MM.1S (cell line): ENCODE measurements at places on chromosomes 12 and 14.
A peak's percentile ranks its signal among the peaks of the same experiment; 100 is the strongest.

DNA sequence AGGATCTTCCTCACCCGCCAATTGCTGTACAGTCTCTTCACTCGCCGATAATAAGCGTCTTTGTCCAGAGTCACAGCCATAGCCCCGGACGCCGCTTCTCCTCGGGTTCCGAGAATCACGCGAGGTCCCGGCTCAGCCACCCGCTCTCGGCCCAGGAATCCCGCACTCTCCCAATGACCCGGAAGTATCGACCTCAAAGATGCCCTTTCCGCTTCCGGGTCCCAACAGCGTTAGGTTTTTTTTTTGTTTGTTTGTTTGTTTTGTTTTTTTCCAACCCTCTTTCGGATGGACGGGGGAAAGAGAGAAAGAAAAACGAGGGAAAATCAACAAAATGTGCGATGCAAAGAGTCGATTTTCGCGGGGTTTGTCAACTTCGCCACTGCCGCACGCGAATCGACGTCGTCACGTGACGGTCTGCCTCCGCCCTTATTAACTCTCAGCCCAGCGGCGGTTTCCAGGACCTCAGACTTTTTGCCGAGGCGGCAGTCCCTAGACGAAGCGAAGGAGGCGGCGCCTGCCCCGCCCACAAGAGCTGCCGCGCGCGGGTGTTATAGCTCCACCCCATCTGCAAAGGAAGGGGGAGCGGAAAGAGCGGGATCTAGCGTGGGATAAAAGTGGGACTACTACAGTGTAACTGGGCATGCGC, at the start of gene SUPT16H:
TSS of gene SUPT16H (minus strand) at position 172 of the 646 bp plus-strand sequence. CDS start at position 80, 92 bp downstream.
- no peaks in the 10 kb centered on the region for H3K27me3 ChIP-seq
- peak within 1 kb of the TSS; percentile 87 for H3K4me3 ChIP-seq
- H3K36me3 ChIP-seq: no peaks in the 10 kb centered on the region; the same call in 1 of the 2 replicates
- peak within 1 kb of the TSS; percentile 88 for H3K27ac ChIP-seq
- H3K4me1 ChIP-seq: peaks cover 10% of the 10 kb centered on the region; the same call in 1 of the 2 replicates

GRCh38 chr14:64417055-64417770, 29.1 kb downstream of the MTHFD1 start:
- H3K27ac ChIP-seq: no peak overlapping the region
- DNase-seq: no peak

- peak; percentile 26 for DNase-seq
- peaks cover 12% of the 10 kb centered on the region; the same call in 1 of the 2 replicates for H3K27me3 ChIP-seq
- no peak within 1 kb of the TSS for H3K27ac ChIP-seq
- no peak within 1 kb of the TSS for H3K4me3 ChIP-seq
- H3K4me1 ChIP-seq: no peaks in the 10 kb centered on the region
Observed at GRCh38 chr14:105168496-105168978, at the start of gene JAG2. TSS of gene JAG2 (minus strand) at chr14:105168776. CDS start at chr14:105168420, 356 bp downstream.

- H3K4me1 ChIP-seq: no peaks in the 10 kb centered on the region
- no peaks in the 10 kb centered on the region for H3K27me3 ChIP-seq
- no peak overlapping the region for H3K27ac ChIP-seq
- no peak for DNase-seq
- no peaks in the 10 kb centered on the region for H3K36me3 ChIP-seq
- no peak overlapping the region for H3K4me3 ChIP-seq
Observed at GRCh38 chr12:121034616-121035305, 4.3 kb downstream of the OASL start.

GRCh38 chr12:83323866-83324265, 637.2 kb downstream of the TMTC2 start:
- no peaks in the 10 kb centered on the region for H3K4me1 ChIP-seq
- H3K27me3 ChIP-seq: no peaks in the 10 kb centered on the region
- no peak for DNase-seq
- H3K27ac ChIP-seq: no peak overlapping the region
- no peaks in the 10 kb centered on the region for H3K36me3 ChIP-seq

GRCh38 chr14:35365130-35366055, 39.2 kb downstream of the NFKBIA start:
- peaks cover 10% of the 10 kb centered on the region for H3K4me1 ChIP-seq
- DNase-seq: peak; percentile 41
- no peaks in the 10 kb centered on the region for H3K36me3 ChIP-seq
- H3K27ac ChIP-seq: no peak overlapping the region
- H3K27me3 ChIP-seq: no peaks in the 10 kb centered on the region

- no peak overlapping the region for H3K27ac ChIP-seq
- DNase-seq: no peak
- no peaks in the 10 kb centered on the region for H3K27me3 ChIP-seq
- H3K4me3 ChIP-seq: no peak overlapping the region
Observed at GRCh38 chr12:43578782-43579181, 26.8 kb upstream of the ADAMTS20 start.

DNA sequence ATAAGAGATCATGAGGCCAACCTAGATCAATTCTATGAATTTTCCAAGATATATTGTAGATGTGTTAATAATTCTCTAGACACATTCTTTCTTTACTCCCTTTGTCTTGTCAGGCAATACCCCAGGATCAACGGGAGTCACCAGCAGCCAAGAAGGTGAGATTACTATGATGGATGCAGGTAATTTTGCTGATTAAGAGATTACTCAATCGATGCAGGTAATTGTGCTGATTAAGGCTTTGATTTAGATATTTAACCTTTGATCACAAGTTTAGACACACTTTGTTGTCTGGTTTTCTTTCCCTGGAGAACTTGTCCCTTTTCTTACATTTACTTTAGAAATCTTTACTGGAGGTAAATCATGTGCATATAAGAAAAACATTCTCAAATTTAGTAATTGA, 134.3 kb upstream of the CNTN1 start:
- H3K27me3 ChIP-seq: no peaks in the 10 kb centered on the region
- no peak overlapping the region for H3K27ac ChIP-seq
- no peak for DNase-seq

DNA sequence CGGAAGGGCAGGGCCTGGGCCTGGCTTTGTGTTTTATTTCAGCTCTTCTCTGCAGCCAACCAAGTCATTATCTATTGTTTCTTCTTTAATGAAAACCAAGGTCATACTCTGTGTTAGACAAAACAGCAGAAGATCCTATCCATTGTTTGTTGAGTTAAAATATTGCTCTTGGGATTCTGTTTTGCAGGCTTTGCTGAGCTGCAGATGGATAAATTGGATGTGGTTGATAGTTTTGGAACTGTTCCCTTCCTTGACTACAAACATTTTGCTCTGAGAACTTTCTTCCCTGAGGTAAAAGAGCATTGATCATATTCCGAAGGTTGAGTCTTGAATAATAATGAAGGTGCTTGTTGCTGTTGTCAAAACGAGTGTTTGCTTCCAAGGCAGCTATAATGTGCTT, 106.6 kb downstream of the PLXNC1 start:
- no peaks in the 10 kb centered on the region for H3K27me3 ChIP-seq
- DNase-seq: no peak
- no peak overlapping the region for H3K27ac ChIP-seq
- peaks cover 50% of the 10 kb centered on the region for H3K36me3 ChIP-seq
- H3K4me3 ChIP-seq: no peak overlapping the region

DNA sequence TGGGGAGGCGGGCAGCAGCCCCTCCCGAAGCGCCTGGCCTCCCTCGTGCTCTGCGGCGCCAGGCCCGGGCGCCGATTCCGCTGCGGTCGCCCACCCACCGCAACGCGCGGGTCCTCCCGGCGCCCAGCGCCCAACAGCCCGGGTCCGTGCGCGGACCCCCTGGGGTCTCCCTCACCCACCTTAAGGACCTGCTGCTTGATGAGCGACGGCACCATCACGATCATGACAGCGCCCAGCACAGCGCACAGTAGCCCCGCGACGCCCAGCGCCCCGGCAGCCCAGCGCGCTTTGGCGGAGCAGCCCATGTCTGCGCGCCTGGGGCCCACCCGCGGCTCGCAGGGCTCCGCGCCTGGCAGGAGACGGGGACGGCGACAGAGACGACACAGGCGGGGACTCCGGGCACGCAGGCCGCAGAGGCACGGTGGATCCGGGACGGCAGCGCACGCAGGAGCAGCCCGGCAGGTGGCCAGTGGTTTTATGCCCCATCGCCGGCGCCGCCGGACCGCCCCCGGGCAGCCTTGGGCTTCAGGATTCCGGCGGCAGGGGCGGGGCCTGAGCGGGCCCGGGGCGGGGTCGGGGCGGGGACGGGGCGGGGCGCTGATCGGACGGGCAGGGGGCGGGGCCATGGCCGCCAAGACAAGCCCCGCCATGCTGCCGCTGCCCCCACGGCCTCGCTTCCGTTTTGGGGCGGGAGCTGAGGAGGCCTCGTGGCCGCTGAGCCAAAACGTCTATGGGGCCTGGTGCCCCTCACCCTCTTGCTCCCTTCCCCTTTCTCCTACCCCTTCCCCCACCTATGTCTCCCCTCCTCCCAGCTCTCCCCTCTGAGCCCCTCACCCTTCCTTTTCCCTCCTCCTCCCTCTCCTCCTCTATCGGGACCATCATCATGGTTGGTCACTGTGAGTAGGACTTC, at the start of gene SCARB1:
TSS of gene SCARB1 (minus strand) at position 449 of the 910 bp plus-strand sequence. CDS start at position 305, 144 bp downstream.
- H3K27me3 ChIP-seq: no peaks in the 10 kb centered on the region
- H3K36me3 ChIP-seq: no peaks in the 10 kb centered on the region
- peak within 1 kb of the TSS; percentile 74 for H3K4me3 ChIP-seq
- no peak within 1 kb of the TSS for H3K27ac ChIP-seq

DNA sequence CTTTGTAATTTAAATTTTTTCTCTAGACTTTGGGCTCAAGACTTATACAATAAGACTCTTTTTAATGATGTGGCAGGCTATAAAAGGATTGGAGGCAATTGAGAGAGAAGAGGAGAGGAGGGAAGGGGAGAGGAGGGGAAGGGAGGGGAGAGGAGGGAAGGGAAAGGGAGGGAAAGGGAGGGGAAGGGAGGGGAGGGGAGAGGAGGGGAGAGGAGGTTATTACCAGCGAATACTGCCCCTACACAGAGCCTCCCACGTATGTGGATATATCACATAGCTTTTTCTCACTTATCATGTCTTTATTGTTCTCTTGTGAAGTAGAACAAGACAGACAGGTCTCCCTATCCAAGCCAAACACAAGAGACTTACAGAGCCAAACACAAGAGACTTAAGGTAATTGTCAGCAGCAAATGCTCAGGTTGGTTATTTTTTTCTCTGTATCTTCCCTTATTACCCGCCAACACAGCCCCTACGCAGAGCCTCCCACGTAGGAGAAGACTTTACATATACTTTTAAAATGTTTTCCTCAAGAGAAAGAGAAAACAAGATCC, 63.1 kb downstream of the DRAM1 start:
- no peak overlapping the region for H3K4me3 ChIP-seq
- H3K27me3 ChIP-seq: no peaks in the 10 kb centered on the region
- DNase-seq: no peak

DNA sequence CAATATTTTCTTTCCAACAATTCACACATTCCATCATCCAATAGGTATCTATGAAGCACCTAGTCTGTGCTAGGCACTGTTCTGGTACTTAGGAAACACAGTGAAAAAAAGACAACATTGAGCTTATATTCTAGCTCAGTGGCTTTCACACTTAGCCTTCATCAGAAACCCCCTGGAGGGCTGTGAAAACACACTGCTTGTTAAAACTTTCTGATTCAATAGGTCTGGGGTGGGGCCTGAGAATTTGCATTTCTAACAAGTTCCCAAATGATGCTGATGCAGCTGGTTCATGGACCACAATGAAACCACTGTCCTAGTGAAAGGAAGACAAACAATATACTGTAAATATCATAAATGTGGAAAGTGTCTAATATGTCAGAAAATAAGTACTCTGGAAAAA, 5.9 kb downstream of the VTI1B start:
- H3K36me3 ChIP-seq: no peaks in the 10 kb centered on the region
- no peak overlapping the region for H3K4me3 ChIP-seq
- H3K27me3 ChIP-seq: no peaks in the 10 kb centered on the region
- H3K27ac ChIP-seq: no peak overlapping the region

DNA sequence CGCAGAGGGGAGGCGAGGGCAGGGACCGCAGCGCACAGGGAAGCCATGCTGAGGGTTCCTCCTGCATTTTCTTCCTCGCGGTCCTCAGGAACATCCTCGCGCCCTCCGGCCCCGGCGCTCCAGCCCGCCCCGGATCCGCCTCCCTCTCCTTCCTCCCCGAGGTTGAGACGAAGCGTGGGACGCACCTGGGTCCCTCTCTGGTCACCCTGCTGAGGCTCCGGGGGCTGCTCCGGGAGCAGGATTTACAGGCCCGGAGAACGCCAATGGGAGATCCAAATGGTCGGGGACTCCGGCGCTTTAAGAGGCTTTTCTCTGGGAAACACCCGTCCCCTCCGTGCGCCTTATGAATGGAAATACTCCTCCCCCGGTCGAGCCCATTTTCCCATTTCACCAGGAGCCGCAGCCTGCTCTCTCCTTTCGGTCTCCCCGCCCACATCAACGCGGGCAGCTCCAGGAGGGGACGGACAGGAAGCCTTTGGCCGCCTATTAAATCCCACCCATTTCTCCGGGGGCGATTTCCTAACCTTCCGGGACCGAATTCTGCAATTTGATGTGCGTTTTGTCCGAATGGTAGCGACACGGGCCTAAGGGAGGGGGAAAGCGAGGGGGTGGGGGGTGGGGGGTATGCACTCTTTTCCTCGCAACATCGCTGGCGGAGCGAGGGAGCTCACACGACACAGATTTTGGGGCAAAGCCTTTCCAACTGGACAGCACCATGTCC, at the start of gene UNC79:
TSS of gene UNC79 (plus strand) at position 625 of the 721 bp plus-strand sequence. CDS start at position 716, 91 bp downstream.
- H3K4me1 ChIP-seq: no peaks in the 10 kb centered on the region
- DNase-seq: no peak
- H3K36me3 ChIP-seq: no peaks in the 10 kb centered on the region
- H3K27me3 ChIP-seq: no peaks in the 10 kb centered on the region
- no peak within 1 kb of the TSS for H3K4me3 ChIP-seq

DNA sequence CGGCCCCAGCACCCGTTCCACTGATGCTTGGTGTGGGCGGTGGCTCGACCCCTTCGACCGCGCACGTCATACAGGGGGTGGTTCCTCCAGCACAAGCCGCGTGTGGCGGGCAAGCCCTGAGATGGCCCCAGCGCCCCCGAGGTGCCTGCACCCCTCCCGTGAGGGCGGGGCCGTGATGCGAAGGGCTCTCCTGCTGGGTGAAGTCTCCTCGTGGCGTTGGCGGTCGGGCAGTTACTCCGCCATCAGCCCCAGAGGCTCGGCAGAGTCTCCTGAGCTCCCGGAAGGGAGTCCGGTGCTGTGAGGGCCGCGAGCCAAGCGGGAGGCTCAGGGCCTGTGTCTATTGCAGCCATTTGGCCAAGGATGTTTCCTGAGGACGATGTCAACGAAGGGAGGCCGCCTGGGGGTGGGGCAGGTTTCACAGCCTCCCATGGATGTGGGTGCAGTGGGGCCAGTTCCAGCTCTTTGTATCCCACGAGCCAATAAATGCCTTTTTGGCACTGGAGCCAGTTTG, 78.1 kb upstream of the GALNT9 start:
- no peak overlapping the region for H3K27ac ChIP-seq
- H3K36me3 ChIP-seq: no peaks in the 10 kb centered on the region
- no peak for DNase-seq
- no peak overlapping the region for H3K4me3 ChIP-seq
- no peaks in the 10 kb centered on the region for H3K4me1 ChIP-seq

GRCh38 chr14:103155010-103155409, 31.7 kb downstream of the TNFAIP2 start:
- no peak overlapping the region for H3K27ac ChIP-seq
- peaks cover 7% of the 10 kb centered on the region; the same call in 1 of the 2 replicates for H3K27me3 ChIP-seq
- H3K4me1 ChIP-seq: no peaks in the 10 kb centered on the region
- H3K36me3 ChIP-seq: no peaks in the 10 kb centered on the region
- DNase-seq: no peak

DNA sequence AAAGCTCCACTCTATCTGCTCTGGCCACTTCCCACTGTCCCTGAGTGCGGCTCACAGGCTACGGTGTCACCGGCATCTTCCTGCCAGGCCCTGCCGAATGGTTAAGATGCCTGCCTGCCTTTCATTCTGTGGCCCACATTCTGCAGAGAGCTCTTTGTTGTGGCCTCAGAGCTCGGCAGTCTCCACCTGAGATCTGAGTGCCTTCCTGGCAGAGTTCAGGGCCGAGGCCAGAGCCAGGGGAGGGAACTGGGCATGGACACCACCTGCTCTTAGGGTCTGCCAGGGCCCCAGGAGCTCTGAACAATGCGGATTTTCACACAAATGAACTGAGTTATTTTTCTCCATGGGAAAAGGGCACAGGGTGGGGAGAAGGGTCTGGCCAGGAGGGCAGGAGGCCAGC, 127.2 kb downstream of the RBM19 start:
- no peak for DNase-seq
- H3K4me1 ChIP-seq: no peaks in the 10 kb centered on the region
- H3K27ac ChIP-seq: no peak overlapping the region
- H3K4me3 ChIP-seq: no peak overlapping the region
